Prostate gland (tissue), 2 donors: ENCODE measurements at places on chromosomes 2 and 18.
A peak's percentile ranks its signal among the peaks of the same experiment; 100 is the strongest.

DNA sequence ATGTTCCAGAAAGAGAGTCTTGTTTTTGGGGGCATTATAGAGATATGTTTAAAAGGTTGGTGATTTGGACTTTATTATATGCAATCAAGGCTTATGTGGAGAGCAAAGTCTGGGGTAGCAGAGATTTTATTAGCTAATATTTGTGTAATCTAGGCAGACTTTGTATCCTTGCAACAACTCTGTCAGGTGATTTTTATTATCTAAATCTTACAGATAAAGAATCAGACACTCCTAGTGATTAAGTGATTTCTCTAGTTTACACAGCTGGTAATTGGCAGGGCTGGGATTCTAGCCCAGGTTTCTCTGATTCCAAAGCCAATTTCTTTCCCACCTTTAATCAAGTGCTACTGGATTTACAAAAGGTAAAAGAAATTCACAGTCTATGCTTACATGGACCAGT, 33.3 kb upstream of the NCK2 start:
- DNase-seq = no peak

DNA sequence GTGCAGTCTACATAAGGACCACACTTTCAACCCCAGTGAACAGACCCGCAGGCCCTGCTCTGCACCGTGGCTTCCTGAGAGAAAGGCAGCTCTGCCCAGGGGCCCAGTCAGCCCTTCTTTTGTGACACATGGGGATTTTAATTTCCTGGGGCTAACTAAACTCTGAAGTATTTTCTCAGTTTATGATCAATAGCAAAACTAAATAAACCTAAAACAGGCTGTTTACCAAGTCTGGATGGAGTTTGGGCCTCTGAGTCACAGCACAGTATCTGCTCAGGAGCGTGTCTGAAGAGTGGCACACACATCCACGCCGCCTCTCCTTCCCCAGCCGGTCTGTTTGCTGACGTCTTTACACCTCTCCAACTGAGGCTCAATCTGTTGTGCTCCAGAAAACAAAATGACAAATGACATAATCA, 72.3 kb downstream of the LDLRAD4 start:
- no peak for DNase-seq

DNA sequence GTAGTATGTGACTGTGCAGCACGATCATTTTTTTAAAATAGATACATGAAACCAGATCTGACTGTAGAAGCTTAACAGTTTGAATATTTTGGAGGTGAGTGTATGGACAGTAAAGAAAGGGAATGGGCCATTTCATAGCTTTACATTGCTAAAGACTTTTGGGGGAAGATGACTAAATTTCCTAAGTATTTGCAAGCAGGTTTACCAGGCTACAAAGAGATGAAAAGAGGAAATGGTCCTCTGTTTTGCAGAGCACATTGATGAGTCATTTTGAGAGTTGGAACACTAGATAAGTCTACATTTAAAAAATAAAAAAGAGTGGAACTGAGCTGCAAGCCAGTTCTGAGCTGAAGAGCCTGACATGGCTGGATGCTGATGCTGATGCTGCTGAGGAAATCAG, 115.7 kb upstream of the LRATD1 start:
- DNase-seq = no peak

DNA sequence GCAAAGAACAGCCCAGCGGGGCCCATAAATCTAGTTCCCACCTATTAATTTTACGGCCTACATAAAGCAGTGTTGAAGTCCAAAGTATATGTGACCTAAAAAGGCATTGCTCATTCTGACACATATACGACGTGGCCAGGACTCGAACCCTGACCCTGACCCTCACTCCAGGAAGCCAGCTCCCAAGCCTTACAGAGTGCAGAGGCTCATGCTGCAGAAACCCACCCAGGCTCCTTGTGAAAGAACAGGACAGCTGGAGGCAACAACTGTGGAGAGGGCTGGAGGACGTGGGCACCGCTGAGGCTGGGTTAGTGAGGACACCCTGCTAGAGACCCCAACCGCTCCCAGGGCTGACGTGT, 221.6 kb downstream of the CYP26B1 start:
- no peak for DNase-seq

- peak; percentile 55 for DNase-seq
Observed at GRCh38 chr18:24362757-24363156, 34.9 kb downstream of the OSBPL1A start.

- DNase-seq = no peak
Observed at GRCh38 chr2:207317378-207317984, 151.7 kb upstream of the KLF7 start.

DNA sequence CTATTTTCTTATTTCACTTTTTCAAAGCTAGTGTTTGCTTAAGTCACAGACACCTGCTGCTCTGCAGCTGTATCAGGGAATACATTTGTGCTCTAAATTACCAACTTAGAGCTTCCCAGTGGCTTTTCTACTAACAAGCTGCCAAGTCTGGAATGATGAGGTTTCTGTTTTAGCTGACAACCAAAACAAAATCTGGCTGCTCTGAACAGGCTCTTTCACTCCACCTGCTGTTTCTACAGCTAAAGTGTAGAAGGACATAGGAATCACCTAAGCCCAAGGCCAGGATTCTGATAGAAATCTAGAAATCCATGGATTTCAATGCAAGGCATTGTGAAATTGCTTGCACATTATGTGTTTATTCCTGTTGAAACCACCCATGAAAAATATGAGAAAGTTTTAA, 201.2 kb downstream of the SUCLG1 start:
- DNase-seq = no peak

- DNase-seq = peak; percentile 46
Observed at GRCh38 chr18:79507076-79507545, 111.4 kb downstream of the NFATC1 start.

- DNase-seq = no peak
Observed at GRCh38 chr2:12852135-12852534, 135.4 kb downstream of the TRIB2 start.

DNA sequence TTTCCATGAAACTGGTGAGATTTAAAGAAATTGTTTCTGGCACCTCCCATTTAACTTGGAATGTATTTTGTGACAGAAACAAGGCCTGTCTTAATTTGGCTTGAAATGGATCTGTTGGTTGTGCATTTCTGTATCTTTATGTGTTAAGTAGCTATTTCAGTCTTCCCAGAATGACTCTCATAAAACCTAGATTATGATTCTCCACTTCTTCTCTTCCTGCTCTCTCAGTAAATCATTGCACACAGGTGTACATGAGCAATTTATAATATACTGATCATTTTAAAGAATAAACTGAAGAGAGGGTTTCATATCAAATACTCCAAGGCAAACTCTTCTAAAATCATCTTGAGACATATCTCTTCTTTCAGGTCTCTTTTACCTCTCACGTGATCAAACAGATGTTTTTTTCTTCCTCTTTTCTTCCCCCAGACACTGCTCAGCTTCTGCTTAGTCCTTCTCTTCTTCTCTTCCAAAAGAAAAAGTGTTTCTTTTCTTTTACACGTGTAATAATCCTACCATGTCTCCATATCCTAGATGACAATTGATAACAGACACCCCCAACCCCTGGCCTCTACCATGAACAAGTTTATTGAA, 112.0 kb downstream of the PPP1R1C start:
- no peak for DNase-seq

DNA sequence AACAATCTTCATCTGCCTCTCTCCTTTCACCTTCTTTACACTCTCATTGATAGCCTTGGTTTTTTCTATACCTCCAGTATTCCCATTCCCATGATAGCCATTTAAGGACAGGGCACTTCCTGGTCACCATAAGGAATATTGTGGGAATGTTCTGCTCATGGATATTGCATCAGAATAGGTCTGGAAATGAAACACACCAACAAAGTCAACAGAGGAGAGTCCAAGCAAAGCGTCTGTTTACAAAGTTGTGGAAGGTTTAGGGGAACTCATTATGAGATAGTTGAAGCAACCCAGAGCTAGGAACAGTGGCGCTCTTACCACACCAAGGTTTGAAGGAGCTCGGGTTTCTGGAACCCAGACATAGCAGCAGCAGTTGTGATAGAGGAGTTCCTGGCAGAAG, 150.3 kb upstream of the TNP1 start:
- no peak for DNase-seq

- DNase-seq = no peak
Observed at GRCh38 chr2:99422599-99422998, 67.2 kb downstream of the REV1 start.

DNA sequence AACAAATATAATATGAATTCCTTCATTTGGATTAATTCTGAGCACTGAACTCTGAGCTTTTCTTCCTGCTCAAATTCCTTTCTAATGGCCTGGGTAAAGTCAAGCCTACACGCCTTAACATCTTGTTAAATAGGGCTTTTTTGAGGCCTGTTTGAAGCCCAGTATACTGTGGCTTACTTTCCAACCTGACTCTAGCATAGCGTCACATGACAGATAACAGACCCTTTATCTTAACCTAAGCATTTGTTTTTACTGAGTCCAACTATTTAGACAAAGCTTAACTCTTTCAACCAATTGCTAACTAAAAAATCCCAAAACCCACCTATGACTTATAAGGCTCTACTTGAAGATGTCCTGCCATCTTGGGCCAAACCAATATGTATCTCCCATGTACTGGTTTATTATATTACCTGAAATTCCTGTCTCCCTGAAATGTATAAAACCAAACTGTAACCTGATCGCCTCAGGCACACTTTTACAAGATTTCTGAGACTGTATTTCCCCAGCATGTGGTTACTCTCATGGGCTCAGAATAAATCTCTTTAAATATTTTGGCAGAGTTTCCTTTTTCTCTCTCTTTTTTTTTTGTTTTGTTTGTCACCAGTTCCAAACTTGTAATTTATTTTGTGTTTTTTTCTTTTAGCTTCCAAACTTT, 271.1 kb upstream of the VWC2L start:
- DNase-seq = no peak

GRCh38 chr2:136492901-136493300, 272.4 kb upstream of the THSD7B start:
- DNase-seq = no peak

GRCh38 chr2:138536302-138536701, 34.7 kb downstream of the SPOPL start:
- no peak for DNase-seq

DNA sequence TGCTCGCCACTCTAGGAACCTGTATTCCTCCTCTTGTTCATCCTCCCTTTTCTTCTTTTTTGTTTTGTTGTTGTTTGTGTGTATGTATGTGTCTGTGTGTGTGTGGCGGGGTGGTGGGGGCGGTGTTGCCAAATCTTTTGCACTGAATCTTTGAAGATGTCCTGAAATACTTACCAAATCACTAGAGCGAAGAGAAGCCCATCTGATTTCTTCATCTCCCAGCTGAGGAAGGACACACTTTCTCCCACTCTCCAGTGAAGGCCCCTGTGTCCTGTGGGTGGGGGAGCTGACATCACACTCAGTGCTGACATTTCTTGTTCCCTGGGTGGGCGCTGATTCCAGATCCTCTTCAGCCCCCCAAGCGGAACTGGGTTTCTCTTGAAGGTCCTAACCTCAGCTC, 74.5 kb downstream of the NEDD4L start:
- no peak for DNase-seq

- no peak for DNase-seq
Observed at GRCh38 chr18:45608400-45608799, 6.9 kb upstream of the SLC14A2 start.

DNA sequence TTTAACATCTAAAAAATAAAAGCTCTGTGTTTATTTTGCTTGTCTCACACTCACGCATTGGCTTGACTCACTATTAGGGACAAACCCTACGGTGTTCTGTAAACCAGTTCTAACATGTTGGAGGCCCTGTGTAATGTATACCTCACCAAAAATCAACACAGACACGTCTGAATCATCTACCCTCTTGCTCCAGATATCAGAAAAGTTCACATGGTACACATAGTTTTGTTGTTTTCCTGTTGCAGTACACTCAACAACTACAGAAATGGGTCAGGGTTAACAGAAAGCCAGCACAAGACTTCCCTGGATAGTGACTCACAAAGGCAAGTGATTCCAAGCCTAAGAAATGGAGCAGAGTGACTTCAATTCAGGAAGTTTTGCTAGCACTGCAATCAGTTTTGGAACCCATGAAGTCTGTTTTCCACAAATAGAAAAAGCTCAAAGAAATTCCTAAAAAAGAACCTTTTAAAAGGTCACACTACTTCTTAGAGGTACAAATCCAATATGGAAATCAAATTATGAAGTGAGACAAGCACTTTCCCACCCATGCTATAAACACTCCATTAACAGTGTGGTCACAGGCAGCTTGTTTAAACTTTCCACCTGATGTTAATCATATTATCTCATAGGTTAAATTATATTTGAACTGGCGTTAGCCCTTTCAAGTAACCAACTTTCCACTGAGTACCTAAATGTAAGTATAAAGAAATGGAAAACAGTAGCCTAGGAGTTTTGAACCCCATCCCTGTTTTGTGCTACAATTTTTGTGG, 87.4 kb downstream of the GAREM1 start:
- peak; percentile 38 for DNase-seq

DNA sequence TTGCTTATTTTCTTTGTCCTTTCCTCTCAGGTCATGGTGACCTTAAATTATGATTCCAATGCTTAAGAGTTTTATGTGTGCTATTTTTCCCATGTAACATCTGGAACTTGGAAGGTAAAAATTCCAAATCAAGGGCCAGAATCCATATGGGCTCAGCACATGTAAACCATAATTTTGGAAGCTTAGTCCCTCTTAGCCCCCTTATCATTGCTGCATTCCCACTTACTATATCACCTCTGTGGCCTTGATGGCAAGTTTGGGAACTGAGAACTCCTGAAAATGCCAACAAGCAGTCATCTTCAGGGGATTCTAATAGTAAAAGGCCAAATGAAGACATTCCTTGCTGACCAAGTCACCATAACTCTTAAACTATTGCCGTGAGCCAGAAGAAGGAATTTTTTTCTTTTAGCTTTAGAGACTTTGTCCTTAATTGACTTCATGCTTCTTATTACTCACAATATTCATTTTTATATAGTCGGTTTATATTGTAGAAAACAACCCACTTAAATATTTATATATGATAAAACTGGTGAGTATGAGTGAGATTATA, 251.4 kb downstream of the SLC8A1 start:
- DNase-seq = no peak

GRCh38 chr18:48932462-48932818, 18.3 kb downstream of the SMAD7 start:
- DNase-seq = no peak

GRCh38 chr18:75108579-75109318, 100.2 kb downstream of the PTGR3 start:
- no peak for DNase-seq

GRCh38 chr2:143058851-143059250, 70.4 kb upstream of the ARHGAP15 start:
- DNase-seq = no peak

GRCh38 chr2:238903141-238903540, 55.3 kb downstream of the TWIST2 start:
- no peak for DNase-seq

- no peak for DNase-seq
Observed at GRCh38 chr2:144459937-144460336, 60.0 kb downstream of the ZEB2 start.

DNA sequence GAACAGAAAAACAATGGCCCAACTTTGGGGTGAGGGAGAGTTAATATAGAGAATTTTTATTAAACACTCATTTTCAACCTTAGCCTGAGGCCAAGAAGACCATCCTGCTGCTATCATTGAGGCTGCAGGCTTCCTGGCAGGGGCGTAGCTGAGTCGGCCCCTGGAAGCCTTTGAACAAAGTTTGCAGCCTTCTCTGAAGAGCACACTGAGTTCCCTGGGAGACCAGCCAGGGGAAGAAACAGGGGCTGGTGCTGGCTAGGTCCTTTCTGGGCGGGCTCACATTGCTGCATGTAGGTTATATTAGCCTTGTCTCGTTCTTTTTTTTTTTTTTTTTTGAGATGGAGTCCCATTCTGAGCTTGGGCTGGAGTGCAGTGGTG, 126.8 kb upstream of the HS6ST1 start:
- DNase-seq = no peak
